Umbilical cord (tissue), 2 donors: ENCODE measurements at places on chromosomes 12 and 14. TPM values are rescaled to one million over a fixed set of nuclear protein-coding genes. Genes with fewer than 3 reads are reported as not detected.

The GIT2 gene
- 33.7 TPM for total RNA-seq

DNA sequence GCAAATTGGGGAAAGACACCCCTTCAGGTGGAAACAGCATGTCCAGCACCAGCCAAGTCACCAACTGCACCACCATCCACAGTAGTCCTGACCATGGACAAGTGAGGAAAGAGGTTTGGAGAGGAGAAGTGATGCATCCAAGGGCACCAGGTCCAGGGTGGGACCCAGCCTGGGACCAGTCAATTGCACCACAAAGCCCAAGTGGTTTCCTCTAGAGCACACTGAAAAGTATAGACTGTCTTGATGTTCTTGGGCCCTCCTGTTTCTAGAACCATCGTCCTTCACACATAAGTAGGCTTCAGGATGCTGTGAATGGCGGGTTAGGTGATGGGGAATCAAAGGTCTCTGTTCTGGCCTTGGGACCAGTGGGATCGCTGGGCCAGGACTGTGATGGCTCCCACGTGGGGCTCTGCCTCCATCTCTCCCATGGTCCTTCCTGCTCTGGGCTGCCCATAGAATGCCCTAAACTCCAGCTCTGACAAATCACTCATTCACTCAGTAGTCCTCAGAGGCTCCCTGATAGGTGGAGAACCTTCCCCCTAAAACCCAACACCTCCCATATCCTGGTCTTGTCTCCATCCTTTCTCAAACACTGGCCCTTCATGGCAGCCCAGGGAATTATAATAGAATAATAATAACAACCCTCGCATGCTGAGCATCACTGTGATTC lies 9.2 kb downstream of the KRT79 start:
- no peak for DNase-seq

- DNase-seq: no peak
Measured at GRCh38 chr12:28586481-28586880, 396.2 kb downstream of the CCDC91 start.

GRCh38 chr14:94770251-94770749 lies 387 bp upstream of the GSC start:
- no peak for DNase-seq

DNA sequence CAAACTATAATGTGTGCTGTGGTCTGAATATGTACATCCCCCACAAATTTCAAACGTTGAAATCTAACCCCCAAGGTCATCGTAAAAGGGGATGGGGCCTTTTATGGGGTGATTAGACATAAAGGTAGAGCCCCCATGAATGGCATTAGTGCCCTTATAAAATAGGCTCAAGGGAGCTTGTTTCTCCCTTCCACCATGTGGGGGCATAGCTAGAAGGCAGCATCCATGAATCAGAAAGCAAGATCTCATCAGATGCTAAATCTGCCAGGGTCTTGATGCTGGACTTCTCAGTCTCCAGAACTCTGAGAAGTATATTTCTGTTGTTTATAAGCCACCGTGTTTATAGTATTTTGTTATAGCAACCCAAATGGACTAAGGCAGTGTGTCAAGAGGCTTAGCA lies 33.4 kb upstream of the IGF1 start:
- DNase-seq: no peak

- DNase-seq: no peak
Measured at GRCh38 chr14:101113835-101114725, 210.6 kb upstream of the RTL1 start.

DNA sequence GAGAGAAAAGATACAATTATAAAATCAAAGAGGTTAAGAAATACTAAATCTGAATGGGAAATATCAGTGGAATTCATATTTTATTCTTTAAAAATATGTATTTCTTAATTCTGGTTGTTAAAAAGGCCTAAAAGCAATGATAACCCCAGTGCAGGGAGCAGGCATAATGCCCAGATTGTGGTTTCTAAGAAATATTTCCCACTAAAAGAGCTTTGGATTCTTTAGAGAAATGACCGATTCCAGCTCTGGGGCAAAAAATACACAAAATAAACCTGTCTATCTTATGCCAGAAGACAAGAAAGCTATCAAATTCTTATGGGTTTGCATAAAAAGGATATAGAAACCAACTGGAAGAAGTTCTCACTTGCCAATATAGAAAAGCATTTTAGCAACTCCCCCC lies 71.6 kb downstream of the PDE6H start:
- DNase-seq: peak; percentile 93

The CMTM5 gene
- 0.96 TPM for total RNA-seq

DNA sequence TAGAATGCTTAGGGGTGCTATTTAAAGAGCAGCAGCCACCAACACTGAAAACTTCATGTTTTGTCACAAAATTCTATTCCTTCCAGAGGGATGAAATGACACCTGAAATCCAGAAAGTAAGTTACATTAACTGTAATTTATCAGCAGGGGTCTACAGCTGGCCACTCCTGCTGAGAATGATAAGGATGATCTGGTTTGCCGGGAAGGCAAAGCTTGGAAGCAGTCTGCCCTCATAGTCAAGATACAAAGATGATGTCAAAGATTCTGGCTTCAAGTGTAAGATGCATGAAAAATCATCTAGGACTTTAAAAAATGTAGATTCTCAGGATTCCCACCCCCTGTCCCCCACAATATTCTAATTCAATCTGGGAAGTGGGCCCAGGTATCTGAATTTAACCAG lies 58.4 kb downstream of the DCAF5 start:
- DNase-seq: peak; percentile 35

The ZC2HC1C gene
- 0.48 TPM for total RNA-seq

The AJUBA gene
- 69.1 TPM for total RNA-seq

GRCh38 chr12:131223171-131223761 lies 269.6 kb downstream of the ADGRD1 start:
- DNase-seq: no peak

GRCh38 chr12:24707334-24707733 lies 241.6 kb downstream of the BCAT1 start:
- DNase-seq: no peak

GRCh38 chr12:106115440-106115839 lies 23.3 kb downstream of the NUAK1 start:
- DNase-seq: peak; percentile 66

DNA sequence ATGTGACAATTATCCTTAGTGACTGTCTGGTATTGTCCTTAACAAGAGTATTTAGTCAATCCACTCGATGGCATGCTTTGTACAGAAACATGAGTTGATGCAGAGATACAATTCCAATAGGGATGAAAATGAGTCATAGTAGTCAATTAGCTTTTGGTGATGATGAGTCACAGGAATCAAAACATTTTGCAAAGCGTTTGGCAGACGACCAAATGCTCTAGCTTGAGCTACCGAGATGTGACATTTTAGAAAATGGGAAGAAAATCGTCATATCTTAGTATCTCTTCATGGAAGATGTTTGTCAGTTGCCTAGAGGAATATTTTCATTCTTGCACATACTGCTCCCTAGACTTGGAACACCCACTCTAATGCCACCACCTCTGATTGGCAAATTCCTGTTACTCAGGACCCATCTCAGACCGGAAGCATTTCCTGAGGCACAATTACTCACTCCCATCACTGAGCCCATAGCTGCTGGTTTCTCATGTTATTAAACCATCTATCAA lies 95.0 kb downstream of the LMNTD1 start:
- peak; percentile 28 for DNase-seq

The FMNL3 gene
- total RNA-seq: 22.1 TPM

GRCh38 chr12:81987371-81987770 lies 228.2 kb upstream of the PPFIA2 start:
- DNase-seq: no peak

DNA sequence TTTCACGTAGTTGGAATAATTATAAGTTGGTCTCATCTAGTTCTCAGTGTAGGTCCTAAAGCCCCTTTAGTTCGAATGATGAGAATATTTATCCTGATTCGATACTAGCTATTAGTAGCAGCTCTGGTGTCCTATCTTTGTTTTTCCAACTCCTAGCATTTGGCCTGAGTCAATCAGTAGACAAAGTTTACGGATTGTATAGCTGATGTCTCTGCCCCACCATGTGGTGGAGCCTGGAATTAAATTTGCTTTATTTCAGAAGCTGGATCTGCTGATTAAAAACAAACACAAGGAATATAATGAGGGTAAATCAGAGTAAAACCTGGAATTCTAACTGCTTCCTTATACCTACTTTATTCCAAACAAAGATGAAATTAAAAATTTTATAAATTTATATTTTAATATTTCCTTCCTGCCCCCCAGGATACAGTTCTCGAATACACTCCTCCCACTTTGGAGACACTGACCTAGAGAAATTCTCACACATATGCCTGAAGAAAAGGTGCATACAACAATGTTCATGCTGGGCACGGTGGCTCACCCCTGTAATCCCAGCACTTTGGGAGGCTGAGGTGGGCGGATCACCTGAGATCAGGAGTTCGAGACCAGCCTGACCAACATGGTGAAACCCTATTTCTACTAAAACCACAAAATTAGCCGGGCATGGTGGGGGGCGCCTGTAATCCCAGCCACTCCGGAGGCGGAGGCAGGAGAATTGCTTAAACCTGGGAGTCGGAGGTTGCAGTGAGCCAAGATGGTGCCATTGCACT lies 7.6 kb upstream of the BRMS1L start:
- peak; percentile 50 for DNase-seq

- DNase-seq: no peak
Measured at GRCh38 chr12:113006641-113007040, 28.3 kb downstream of the OAS2 start.
